Testis (tissue), 5 donors: ENCODE measurements at places on chromosomes 7 and 10.
A peak's percentile ranks its signal among the peaks of the same experiment; 100 is the strongest.

DNA sequence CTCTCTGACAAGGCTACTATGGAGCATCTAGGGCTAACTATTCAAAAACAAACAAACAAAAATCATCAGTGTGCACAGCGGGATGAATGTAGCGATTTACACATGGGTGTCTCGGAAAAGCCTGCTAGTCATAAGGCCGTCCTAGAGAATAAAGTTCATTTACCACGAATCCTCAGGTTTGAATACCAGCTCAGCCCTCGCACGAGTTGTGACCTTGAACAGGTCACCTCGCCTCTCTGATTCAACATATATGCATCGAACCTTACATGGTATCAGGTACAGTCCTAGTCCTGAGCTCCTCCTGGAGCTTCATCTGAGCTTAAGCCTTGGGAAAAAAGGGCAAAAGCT is 572 bp downstream of the ATP5MF start:
- no peak for DNase-seq

GRCh38 chr7:33854801-33855350 is 50.5 kb upstream of the BMPER start:
- DNase-seq, result no peak

DNA sequence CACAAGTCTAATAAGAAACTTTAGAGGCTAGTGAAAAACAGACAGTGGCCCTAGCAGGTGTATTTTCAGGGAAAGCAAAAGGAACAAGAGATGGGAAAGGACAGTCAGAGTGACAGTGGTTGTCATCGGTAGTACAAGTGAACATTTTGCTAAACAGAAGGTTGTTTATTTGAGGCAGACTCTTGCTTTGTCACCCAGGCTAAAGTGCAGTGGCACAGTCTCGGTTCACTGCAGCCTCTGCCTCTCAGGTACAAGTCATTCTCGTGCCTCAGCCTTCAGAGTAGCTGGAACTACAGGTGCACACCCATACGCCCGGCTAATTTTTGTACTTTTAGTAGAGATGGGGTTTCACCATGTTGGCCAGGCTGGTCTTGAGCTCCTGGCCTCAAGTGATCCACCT is 195.8 kb downstream of the RELN start:
- no peak for DNase-seq

GRCh38 chr7:151782598-151783448 is 94.1 kb downstream of the PRKAG2 start:
- peak; percentile 77 for DNase-seq

DNA sequence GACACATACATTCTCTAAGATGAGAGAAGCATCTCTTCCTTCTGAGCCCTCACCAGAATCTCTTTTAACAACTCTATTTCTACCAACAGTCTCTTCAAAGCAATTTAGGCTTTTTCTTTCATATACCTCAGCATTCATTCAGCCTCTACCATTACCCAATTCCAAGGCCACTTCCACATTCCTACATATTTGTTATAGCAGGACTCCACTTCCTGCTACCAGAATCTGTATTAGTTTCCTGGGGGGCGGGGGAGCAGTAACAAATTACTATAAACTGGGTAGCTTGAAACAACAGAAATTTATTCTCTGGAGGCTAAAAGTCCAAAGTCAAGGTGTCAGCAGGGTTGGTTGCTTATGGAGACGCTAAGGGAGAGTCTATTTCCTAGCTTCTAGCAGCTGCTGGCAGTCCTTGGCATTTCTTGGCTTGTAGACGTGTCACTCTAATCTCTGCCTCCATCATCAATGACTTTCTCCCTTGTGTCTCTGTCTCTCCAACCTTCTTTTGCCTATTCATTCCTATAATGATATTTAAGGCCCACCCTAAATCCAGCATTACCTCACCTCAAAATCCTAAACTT is 7.4 kb downstream of the PRPS1L1 start:
- DNase-seq, result no peak

- DNase-seq, result no peak
Observed at GRCh38 chr10:80414142-80414895, 6.0 kb downstream of the PRXL2A start.
